H7 (cell line): ENCODE measurements at places on chromosomes 1 and 21. TPM values are rescaled to one million over a fixed set of nuclear protein-coding genes. Genes with fewer than 3 reads are reported as not detected.

The KCNE2 gene
- total RNA-seq = not detected in 2 replicates

The TNNI3K gene
- total RNA-seq = 0.44 TPM in 1 of 2 replicates, not detected in the other

The GSTM1 gene
- total RNA-seq = not detected in 2 replicates

The KRTAP11-1 gene
- not detected in 2 replicates for total RNA-seq

The CTSS gene
- not detected in 2 replicates for total RNA-seq

The PTCH2 gene
- 0.18 and 0.42 TPM in 2 replicates for total RNA-seq

The FAM78B gene
- 2.3 and 4.5 TPM in 2 replicates for total RNA-seq

The BMP8A gene
- 0.07 and 0.81 TPM in 2 replicates for total RNA-seq

The OR14K1 gene
- total RNA-seq = not detected in 2 replicates

DNA sequence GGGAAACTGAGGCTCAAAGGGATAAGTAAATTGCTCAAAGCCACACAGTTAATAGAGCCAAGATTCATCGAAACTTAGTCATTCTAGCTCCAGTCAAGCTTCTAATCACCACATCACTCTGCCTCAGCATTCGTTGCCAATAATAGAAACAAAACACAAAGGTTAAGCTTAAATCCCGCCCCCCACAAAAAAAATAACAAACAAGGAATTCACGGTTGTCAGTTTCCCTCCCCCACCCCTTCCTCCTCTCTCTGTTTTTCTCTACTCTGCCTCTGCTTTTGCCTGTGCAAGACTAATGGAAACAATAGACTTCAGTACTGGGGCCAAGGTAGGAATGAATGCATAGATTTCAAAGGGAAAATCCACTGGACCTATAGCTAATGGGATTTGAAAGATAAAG, 70.7 kb upstream of the ZNF644 start:
- no peak for DNase-seq

GRCh38 chr1:13619909-13620308, 36.3 kb downstream of the PDPN start:
- no peak for DNase-seq

GRCh38 chr1:30616759-30617158, 106.6 kb downstream of the MATN1 start:
- DNase-seq = no peak

DNA sequence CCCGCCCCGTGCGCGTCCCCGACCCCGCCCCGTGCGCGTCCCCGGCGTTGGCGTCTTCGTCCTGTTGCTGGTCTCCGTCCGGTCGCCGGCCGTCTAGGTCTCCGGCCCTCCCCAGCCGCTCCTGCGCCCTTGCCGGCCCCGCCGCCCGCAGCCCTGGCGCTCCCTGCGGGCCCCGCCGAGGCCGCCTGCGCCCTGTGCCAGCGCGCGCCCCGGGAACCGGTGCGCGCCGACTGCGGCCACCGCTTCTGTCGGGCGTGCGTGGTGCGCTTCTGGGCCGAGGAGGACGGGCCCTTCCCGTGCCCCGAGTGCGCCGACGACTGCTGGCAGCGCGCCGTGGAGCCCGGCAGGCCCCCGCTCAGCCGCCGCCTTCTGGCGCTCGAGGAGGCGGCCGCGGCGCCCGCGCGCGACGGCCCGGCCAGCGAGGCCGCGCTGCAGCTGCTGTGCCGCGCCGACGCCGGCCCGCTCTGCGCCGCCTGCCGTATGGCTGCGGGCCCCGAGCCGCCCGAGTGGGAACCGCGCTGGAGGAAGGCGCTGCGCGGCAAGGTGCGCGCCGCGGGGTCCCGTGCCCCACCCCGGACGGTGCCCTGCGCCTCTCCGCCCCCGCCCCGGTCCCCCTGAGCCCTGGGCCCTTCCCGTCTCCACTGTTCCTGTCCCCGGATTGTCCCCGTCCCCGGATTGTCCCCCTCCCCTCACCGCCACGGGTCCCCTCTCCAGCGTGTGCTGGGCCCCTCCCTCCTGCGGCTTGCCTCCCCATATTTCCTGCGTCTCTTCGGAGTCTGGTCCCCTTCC, at the start of gene RNF187:
RNF187 (plus strand) TSS at position 47 of the 789 bp plus-strand sequence.
- peak; percentile 81 for DNase-seq

- no peak for DNase-seq
These were observed 58.2 kb downstream of the ZNF644 start for GRCh38 chr1:90963651-90964050.

DNA sequence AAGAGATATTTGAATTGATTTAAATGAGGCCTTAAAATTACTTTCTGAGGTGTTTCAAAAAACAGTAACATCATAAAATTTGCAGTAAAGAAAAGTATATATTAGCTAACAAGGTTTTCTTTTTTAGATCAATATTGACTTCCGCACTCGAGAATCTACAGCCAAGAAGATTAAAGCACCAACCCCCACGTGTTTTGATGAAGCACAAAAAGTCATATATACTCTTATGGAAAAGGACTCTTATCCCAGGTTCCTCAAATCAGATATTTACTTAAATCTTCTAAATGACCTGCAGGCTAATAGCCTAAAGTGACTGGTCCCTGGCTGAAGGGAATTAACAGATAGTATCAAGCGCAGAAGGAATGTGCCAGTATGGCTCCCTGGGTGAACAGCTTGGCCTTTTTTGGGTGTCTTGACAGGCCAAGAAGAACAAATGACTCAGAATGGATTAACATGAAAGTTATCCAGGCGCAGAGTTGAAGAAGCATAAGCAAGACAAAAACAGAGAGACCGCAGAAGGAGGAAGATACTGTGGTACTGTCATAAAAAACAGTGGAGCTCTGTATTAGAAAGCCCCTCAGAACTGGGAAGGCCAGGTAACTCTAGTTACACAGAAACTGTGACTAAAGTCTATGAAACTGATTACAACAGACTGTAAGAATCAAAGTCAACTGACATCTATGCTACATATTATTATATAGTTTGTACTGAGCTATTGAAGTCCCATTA, 3.6 kb downstream of the RGS1 start:
- no peak for DNase-seq

DNA sequence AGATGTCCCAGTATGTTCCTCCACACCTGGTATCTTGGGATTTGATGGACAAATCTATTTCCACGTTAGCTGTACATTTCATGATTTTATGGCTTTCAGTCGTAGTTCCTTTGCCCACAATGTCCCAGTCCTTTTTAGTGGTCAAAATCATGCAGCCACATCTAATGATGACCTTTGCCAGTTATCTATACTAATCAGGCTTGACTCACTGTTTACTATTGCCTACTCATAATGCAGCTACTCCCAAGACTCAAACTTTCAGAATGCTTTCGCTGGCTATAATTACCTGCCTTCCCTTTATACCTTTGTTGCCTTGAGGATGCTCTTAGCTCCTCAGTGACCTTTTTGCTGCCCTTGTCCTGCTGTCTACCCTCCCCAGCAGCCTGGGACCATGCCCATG, 6.4 kb downstream of the NOS1AP start:
- DNase-seq = no peak

GRCh38 chr21:31781737-31782136, 49.8 kb upstream of the SCAF4 start:
- DNase-seq = no peak

- no peak for DNase-seq
These were observed 27.5 kb upstream of the DNAJC6 start for GRCh38 chr1:65281846-65282245.

DNA sequence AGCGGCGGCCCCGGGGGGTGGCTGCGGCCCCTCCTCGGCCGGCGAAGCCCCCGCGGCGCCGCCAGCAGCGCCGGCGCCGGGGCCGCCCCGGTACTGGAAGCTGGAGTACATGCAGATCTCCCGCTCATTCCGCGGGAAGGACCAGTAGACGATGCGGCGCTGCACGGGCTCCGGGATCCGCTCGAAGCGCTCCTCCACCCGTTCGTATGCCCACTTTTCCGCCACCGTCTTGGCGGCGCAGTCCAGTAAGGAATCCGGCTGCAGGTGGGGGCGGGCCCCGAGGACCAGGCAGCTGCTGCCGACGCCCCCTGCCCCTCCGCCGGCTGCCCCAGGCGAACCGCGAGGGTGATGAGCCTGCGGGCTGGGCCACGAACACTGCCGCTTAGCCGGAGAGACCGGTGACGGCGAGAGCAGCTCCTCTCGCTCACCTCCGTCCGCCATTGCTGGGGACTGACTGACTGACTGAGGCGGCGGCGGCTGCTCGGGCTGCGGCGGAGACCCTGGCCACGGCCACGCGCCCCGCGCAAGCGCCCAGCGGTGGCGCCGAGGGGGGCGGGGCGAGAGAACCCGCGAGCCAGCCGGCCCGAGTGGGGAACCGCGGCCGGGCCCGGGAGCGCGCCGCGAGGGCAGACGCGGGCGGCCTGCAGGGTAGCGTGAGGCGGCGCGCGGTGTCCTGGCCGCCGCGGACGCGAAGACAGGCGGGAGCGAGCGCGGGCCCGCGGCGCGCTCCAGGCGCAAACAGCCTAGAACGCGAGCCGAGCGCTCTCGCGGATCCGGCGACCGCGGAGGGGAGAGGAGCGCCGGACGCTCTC, at the start of gene ZSWIM5:
ZSWIM5 (minus strand) TSS at position 696 of the 812 bp plus-strand sequence; CDS start at position 441, 255 bp downstream.
- peak; percentile 92 for DNase-seq

- peak; percentile 75 for DNase-seq
These were observed 14.9 kb downstream of the CREG1 start for GRCh38 chr1:167538657-167539056.

GRCh38 chr1:15683345-15684039, 628 bp upstream of the PLEKHM2 start:
- no peak for DNase-seq

GRCh38 chr1:184860985-184861754, 106.5 kb upstream of the EDEM3 start:
- no peak for DNase-seq

DNA sequence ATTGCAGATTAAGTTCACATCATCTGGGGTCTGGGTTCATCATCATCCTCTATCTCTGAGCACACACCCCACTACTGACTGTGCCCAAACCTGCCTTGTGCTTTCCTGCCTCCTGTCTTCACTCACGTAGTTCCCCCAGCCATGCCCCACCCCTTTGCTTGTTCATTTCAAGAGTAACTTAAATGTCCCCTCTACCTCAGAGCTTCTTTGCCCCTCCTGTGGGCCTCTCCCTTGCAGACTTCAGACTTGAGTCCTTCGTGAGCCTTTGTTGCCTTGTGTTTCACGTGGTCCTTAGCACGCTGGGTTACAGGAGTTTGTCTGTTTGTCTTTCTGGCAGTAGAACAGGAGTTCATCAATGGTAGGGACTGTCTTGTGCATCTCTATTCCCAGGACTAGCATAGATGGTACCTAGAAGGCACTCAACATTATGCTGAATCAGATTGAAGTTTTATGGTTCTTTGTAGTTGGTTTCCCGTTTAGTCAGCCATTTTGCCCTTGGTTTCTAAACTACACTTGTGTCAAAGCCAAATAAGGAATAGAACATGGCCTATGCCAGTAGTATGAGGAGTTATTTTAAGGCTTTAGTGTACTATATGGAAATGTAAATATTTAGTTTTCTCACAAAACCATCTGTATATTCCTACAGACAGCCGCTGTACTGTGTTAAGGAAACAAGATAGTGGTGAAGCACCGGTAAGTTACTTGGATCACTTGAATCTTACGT, 86.2 kb downstream of the TTC3 start:
- DNase-seq = no peak

DNA sequence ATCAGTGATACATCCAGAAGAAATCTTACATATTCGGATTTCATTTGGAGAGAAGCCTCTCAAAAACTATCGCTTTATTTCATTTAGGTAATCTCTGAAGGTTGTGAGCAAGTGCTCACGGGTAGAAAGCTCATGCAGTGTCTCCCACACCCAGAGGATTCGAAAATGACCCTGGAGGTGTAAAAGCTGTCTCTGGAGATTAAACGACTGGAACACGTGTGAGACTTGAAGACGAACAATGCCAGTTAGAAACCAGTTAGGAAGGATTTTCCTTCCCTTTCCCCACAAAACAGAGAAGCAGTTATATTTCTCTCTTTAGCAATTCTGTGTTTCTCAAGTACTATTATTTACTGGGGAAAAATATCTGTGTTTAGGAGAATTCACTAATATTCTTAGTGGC, 92.5 kb upstream of the CD55 start:
- DNase-seq = no peak

GRCh38 chr1:1204425-1204920, 1.9 kb downstream of the TNFRSF18 start:
- DNase-seq = peak; percentile 57

GRCh38 chr1:199113265-199113869, 474.5 kb downstream of the PTPRC start:
- DNase-seq = peak; percentile 4

DNA sequence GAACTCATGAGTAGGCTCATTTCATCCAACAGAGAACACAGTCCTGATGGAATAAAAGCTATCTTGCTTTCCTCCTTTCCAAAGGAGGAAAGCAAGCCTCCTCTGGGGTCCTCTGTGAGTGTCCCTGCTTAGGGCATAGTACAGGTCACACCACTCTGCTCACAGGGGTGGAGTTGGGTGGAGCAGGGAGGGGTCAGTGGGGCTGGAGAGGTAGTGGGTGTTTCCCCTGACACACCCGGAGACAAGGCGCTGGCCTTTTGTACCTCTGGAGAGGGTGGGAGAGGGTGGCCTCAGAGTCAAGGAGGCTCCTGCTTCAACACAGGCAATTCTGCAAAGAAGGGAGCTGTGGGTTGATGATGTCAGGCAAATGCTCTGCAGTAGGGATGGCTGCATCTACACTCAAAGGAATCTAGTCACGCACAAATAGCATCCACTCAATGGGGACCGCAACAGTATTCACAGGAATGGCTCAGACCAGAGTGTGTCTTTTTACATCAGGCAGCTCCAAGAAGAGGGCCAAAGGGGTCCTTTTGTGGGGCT, 58.6 kb upstream of the PLXNA2 start:
- no peak for DNase-seq

- DNase-seq = peak; percentile 54
These were observed 720 bp upstream of the F3 start for GRCh38 chr1:94542088-94542870.

GRCh38 chr1:166903232-166903631, 27.2 kb upstream of the TADA1 start:
- no peak for DNase-seq

DNA sequence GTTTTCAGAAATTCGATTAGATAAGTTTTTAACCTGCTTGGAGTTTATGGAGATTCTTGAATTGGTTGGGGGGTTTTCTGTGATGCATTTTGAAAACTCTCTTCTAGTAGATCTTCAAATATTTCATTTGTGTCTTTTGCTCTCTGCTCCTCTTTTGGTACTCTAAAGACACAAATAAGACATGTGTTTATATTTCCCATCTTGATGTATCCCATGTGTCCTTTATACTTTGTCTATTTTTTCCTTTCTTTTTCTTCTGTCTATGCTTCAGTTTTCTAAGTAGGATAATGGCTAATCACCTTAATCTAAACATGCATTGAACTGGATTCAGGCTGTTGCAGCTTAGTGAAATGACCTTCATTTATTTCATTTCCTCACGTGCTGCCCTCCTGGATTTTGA, 63.8 kb upstream of the C1orf87 start:
- DNase-seq = no peak
